ENCODE measurements at places on chromosomes 5 and 9.

GRCh38 chr9:80059191-80059590 is 487.4 kb downstream of the TLE4 start:
- DNase-seq: no peak

DNA sequence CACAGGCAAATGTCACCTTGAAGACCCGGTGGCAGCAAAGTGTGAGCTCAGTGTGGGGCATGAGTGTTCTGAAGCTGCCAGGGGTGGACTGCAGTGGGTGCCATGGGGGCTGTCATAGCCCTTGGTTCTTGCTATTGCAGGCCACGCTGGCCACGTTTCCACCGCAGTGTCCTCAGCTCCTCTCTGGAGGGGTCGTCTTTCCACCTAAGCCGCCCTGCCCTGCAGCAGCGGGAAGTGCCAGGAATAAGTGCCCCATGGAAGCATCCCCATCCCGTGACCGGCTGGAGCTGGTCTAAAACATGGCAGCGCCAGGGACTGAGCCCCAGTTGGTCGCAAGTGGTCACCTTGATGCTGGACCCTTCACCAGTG is 6.9 kb downstream of the OBP2B start:
- DNase-seq: no peak

- no peak for DNase-seq
These were observed 244.6 kb downstream of the ROR2 start for GRCh38 chr9:91705386-91705785.

DNA sequence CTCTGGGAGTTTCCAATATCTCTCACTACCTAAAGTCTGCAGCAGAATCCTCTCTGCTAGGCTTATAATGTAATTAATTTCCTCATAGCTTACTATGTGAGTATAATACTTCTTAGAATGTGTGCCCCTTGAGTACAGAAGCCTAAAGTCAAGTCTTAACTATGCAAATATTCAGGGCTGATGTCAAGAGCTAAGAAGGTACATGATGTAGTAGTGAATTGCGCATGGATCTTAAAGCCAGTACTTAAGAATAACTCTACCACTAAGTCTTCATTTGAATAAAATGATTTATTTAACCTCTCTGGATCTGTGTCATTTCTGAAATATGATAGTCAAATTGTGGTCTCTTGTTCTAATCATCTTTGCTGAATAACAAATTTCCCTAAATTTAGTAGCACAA is 442.9 kb downstream of the DTWD2 start:
- no peak for DNase-seq

DNA sequence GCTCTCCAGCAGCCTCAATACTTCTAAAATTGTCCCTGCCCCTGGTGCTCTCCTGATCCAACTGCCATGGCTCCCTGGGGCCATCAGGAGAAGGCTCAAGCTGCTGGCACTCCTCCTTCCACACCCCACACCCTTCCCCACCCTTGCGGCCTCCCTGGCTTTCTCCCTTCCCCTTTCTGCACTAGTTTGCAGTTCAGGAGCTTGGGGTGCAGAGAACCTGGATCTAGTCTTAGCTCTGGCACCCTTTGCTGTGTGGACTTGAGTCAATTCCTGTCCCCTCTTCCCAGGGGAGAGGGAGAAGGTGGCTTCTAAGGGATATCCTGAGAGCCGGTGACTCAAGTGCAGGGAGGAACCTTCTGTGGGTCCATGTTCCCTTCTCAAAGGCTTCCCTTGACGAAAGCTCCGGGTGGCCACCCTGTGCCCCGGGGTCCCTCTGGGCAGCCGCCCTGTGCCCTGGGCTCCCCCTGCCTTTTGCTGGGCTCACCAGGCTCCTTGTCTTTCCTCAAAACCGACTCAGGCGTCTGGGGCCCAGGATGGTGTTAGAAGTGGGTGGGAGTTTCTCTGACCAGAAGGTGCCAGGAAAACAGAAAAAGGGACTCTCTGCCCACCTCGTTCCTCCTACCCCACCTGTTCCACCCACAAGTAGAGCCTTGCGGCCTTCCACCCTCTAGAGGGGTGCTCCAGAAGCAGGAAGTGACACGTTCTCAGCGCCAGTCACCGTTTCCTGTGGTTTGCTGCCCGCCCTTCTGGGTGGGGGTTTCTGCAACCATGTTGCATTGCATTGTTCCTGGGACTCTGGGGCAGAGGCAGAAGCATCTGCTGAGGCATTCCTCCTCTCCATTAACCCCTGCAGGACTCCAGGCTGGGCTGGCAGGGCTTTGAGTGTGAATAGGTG is 15.0 kb downstream of the GLIPR2 start:
- peak; percentile 72 for DNase-seq

DNA sequence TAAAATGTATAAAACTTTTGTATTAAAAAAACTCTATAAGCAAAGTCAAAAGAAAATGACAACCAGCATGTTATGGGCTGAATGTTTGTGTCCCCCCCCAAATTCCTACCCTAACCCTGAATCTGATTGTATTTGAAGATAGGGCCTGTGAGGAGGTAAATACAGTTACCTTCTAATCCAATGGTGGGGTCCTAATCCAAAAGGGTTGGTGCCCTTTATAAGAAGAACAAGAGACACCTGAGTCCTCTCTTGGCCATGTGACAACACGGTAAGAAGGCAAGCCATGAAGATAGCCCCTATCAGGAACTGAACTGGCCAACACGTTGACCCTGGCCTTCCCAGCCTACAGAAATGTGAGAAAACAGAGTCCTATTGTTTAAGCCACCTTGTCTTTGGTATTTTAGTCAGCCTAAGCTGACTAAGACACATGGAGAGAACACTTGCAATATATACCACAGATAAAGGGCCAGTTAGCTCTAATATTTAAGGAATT is 49.7 kb upstream of the AKNA start:
- no peak for DNase-seq

DNA sequence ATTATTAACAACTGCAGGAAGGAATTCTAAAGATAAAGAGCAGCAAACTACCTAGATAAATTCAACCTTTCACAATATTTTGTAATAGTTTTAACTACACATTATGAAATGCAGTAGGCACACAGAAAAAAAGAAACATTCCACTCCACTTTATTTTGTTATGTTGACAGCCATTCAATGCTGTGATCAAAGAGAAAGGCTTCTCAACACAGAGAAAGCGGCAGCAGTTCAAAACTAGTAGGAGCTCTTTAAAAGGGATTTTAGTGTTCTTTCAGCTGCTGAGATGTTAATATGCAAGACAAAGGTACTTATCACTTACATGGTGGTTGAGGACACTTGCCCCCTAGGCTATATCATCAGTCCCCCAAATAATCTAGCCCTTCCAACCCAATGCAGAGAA is 11.6 kb downstream of the CEMIP2 start:
- DNase-seq: no peak

DNA sequence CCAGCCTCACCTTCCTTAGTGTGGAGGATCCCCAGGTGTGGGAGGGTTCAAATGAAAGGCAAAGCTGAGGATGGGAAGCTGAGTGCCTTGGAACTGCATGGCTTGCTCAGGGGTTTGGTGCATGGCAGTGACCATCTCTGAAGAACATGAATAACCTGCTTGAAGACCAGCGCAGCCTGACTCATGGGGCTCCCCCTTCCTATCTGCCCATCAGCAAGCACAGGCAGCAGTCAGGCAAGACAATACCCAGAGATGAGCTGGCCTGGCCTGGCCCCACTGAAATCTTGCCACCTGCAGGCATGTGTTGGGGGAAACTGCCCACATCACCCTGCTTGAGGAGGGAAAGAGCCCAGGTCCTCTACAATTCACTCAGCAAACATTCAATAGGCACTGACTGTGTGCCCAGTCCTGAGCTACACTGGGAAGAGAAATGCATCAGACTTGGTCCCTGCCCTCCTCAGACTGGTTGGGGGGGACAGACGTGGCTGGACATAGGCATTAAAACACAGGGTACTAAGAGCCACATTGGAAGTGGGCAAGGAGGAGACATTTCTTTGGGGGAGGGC is 105.0 kb upstream of the ALDH1B1 start:
- DNase-seq: no peak

- DNase-seq: no peak
These were observed 33.4 kb downstream of the FAM81B start for GRCh38 chr5:95424526-95424925.

DNA sequence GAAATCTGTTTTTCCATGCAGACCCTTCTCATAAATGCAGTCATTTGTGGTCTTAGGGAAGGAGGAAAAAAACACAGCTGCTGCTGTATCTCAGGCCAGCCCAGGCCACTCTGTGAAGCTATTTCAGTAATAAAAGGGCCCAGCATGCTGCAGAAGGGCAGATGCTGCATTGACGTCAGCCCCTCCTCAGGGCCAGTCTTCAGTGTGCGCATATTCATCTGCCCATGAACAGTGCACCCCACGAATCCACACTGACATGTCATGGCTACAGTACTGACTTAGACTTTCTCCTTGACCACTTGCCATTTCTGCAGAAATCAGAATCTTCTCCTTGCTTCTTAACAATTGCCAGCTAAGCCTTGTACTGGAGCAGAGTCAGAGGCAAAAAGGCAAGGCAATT is 304.7 kb downstream of the GABRG2 start:
- no peak for DNase-seq

DNA sequence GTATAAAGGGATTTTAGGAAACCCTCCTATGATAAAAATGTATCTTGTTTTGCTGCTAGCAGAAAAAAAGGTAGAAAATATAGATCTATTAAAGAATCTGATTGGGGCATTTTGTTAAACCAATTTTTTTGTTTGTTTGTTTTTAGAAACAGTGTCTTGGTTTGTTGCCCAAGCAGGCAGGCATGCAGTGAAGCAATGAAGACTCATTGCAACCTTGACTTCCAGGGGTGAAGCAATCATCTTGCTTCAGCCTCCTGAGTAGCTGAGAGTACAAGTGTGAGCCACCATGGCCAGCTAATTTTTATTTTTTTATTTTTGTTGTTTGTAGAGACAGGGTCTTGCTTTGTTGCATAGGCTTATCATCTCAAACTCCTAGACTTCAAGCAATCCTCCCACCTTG is 755.8 kb upstream of the EDIL3 start:
- no peak for DNase-seq

DNA sequence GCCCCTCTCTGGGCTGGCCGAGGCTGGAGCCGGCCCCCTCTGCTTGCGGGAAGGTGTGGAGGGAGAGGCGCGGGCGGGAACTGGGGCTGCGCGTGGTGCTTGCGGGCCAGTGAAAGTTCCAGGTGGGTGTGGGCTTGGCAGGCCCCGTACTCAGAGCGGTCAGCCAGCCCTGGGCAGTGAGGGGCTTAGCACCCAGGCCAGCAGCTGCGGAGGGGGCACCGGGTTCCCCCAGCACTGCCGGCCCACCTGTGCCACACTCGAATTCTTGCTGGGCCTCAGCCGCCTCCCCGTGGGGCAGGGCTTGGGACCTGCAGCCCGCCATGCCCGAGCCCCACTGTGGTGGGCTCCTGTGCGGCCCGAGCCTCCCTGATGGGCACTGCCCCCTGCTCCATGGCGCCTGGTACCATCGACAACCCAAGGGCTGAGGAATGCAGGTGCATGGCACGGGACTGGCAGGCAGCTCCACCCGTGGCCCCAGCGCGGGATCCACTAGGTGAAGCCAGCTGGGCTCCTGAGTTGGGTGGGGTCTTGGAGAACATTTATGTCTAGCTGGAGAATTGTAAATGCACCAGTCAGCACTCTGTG is 27.9 kb upstream of the CLINT1 start:
- no peak for DNase-seq

Data from GM19239 (cell line).